Activated CD4-positive, alpha-beta T cell treated with anti-CD3 and anti-CD28 coated beads, Interleukin-2, amount 10 ng/mL, durations not matched to agents 24 days and 14 days (primary cell): ENCODE measurements at places on chromosomes 2 and 18. TPM values are rescaled to one million over a fixed set of nuclear protein-coding genes. Genes with fewer than 3 reads are reported as not detected.
A peak's percentile ranks its signal among the peaks of the same experiment; 100 is the strongest.

- DNase-seq = no peak
- H3K36me3 ChIP-seq = peaks cover 3% of the 10 kb centered on the region
- peaks cover 86% of the 10 kb centered on the region for H3K27me3 ChIP-seq
- H3K4me1 ChIP-seq = peaks cover 5% of the 10 kb centered on the region
- H3K27ac ChIP-seq = no peak overlapping the region
- no peak overlapping the region for H3K4me3 ChIP-seq
These were observed 3.3 kb upstream of the HOXD13 start for GRCh38 chr2:176088937-176089842.

DNA sequence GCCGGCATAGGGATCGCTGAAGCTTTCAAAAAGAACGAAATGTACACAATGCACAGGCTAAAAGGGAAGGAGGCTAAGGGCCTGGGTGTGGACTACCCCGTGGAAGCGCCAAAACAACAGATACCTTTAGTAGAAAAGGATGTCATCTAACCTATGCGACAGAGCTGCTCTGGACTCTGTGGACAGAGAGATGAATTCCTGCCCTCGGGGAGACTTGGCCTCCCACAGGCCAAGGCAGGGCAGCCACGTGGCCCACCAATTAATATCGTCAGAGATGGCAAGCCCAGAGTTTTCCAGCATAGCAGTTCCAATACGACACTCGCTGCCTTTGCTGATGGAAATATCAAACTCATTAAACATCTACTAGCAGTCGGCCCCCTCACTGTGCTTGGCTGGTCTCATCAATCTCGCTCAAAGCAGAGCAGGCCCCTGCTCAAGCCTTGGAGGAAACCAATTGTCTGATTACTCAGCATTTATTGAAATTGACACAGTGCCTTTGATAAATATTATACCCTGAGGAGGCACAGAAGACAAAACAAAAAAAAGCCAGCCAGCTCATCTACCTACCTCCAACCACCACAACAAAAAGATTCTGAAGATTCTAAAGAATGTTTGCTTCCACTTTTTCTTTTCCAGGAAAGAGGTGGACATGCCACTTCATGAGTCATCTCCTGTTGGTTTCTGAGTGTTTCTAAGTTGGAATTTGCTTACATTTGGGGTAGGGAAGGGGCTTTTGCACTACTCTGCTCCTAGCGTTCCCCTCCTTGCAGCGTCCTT is 79.0 kb upstream of the ACAA2 start:
- peaks cover 2% of the 10 kb centered on the region for H3K4me1 ChIP-seq
- H3K4me3 ChIP-seq = no peak overlapping the region
- DNase-seq = no peak

DNA sequence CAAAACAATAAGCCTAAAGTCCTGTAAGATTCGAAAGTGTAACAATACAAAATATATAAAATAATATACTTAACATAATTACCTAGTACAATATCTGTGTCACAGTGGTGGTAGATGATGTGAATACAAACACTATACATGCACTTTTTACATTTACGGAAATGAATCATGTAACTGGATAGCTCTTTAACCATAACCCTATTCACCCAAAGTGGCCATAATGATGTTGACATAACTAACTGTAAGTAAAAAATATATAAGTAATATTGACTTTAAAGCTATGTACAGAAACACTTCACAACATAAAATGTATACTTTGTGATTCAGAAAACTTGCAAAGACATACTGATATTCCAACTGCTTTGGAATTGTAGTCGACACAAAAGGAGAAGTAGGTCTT is 616.9 kb upstream of the SLC8A1 start:
- H3K36me3 ChIP-seq = no peaks in the 10 kb centered on the region
- no peaks in the 10 kb centered on the region for H3K27me3 ChIP-seq
- DNase-seq = no peak
- no peak overlapping the region for H3K4me3 ChIP-seq
- H3K27ac ChIP-seq = no peak overlapping the region
- no peaks in the 10 kb centered on the region for H3K4me1 ChIP-seq

GRCh38 chr2:3959372-3959771 is 256.0 kb downstream of the DCDC2C start:
- H3K4me1 ChIP-seq = no peaks in the 10 kb centered on the region
- no peak overlapping the region for H3K27ac ChIP-seq
- no peaks in the 10 kb centered on the region for H3K36me3 ChIP-seq
- no peak overlapping the region for H3K4me3 ChIP-seq
- DNase-seq = peak; percentile 56
- H3K27me3 ChIP-seq = no peaks in the 10 kb centered on the region

DNA sequence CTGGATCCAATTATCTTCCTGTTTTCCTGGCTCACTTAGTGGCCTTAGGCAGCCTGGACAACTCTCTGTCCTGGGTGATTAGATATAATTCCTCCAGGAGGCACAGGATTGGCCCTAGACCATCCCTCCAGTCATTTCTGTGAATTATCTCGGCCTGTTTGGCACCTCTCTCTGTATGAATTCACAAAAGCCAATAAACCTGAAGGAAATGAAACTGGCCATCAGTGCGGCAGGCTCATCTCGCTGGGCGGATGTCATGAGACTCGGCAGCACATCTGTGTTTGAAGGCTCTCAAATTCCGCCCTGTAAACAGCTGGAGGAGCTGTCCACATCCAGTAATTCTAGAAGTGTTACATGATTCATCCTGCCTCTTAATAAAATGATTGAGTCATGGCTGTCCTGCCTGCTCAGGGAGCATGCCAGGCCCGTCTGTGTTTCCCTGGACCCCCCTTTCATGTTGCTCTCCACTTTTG is 38.6 kb downstream of the ACOXL start:
- peak overlapping the region; percentile 11 for H3K27ac ChIP-seq
- no peaks in the 10 kb centered on the region for H3K36me3 ChIP-seq
- DNase-seq = no peak
- H3K4me3 ChIP-seq = no peak overlapping the region

DNA sequence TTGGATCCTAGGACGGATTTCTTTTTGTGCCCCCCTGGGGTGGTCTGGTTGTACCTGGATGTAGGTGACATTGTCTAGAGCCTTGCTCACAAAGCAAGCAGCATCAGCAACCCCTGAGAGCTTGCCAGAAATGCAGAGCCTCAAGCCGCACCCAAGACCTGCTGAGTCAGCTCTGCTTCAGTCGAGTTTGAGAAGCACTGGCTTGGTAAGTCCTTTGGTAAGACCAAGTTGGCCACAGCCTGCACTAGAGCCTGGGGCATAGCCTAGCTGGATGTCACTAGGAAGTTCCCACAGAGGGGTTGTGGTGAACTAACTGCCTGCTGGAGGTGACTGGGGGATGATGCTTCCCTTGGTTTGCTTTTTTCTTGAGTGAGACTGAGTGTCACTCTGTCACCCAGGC is 6.2 kb downstream of the ABCG5 start:
- H3K4me3 ChIP-seq = no peak overlapping the region
- peaks cover 2% of the 10 kb centered on the region for H3K4me1 ChIP-seq
- peaks cover 24% of the 10 kb centered on the region for H3K27me3 ChIP-seq
- H3K36me3 ChIP-seq = no peaks in the 10 kb centered on the region
- no peak overlapping the region for H3K27ac ChIP-seq

DNA sequence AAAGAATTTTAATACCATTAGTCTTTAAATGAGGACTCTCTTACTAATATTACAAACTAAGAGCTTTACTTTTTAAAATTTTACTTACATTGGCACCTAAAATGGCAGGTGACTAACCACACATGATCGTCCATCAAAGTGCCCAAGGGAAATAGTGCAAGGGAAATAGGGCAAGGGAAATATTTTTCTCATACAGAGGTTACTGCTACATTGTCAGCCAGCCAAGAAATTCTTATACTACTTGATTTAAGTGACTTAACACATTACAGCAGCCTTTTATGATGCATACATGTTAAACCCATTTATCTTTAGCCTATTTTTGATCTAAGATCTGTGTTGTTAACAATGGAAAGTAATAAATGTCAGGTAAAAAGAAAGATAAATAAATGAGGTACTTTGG is 587.2 kb upstream of the PKDCC start:
- H3K4me3 ChIP-seq = no peak overlapping the region
- H3K27me3 ChIP-seq = no peaks in the 10 kb centered on the region
- no peak for DNase-seq
- no peaks in the 10 kb centered on the region for H3K4me1 ChIP-seq

TMEM178A gene
- total RNA-seq = 0.14 TPM in 1 of 2 replicates, not detected in the other

GRCh38 chr2:134334542-134335353 is 80.9 kb downstream of the MGAT5 start:
- H3K27me3 ChIP-seq = no peaks in the 10 kb centered on the region
- H3K4me3 ChIP-seq = no peak overlapping the region
- H3K27ac ChIP-seq = no peak overlapping the region
- peaks cover 23% of the 10 kb centered on the region for H3K36me3 ChIP-seq
- H3K4me1 ChIP-seq = peaks cover 4% of the 10 kb centered on the region
